ENCODE measurements at places on chromosomes 3 and 15.
A peak's percentile ranks its signal among the peaks of the same experiment; 100 is the strongest.

DNA sequence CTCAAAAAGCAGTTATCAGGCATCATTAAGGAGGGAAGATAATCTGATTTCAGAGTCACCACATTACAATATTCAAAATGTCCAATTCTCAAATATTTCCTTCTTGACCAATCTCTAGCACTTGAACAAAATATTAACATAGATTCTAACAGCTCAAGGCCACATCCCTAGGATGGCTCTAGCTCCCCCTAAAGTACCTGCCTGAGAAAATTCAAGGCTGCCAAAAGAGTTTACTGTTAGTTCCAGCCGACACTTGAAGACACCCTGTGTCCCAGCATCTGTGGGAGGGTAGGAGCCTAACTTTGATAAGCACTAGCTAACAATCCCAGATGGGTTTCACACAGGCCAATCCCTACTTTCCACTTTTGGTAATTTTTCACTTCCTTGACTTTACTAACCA, 10.4 kb downstream of the NSMCE3 start:
- DNase-seq = no peak

DNA sequence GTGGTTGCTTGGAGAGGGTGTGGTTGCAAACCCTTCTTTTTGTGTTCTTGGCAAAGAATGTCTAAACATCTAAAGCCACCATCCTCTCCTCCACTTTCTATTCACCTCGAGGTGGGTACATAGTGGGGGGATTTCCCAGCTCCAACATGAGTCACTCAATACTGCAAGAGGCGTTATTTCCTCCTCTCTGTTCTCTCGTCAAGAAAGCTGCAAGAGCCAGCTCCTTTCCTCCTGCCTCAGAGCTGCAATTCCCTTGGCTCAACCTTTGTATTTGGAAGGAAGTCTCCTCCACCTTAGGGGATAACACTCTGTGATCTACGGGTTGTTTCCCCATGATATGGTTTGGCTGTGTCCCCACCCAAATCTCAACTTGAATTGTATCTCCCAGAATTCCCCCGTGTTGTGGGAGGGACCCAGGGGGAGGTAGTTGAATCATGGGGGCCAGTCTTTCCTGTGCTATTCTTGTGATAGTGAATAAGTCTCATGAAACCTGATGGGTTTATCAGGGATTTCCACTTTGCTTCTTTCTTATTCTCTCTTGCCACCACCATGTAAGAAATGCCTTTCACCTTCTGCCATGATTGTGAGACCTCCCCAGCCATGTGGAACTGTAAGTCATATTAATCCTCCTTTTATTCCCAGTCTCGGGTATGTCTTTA, 138.4 kb downstream of the PLCL2 start:
- DNase-seq = peak; percentile 46

DNA sequence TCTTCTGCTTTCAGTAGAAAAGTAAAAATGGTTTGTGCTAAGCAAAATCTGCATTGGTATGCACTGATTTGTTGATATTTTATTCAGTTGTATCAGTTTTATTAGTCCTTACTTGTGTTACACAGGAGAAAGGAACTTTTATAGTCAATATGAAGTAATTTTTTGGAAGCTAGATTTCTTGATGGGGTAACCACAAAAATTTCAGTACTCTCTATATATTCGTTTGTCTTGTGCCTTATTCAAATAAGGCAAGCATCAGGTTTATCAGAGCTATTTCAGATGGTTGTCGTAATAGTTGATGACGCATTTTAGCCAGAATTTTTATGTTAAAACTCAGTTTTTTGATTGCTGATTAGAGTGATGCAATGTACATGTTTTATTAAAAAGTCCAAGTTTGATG, 50.7 kb upstream of the NIPA1 start:
- DNase-seq = no peak

DNA sequence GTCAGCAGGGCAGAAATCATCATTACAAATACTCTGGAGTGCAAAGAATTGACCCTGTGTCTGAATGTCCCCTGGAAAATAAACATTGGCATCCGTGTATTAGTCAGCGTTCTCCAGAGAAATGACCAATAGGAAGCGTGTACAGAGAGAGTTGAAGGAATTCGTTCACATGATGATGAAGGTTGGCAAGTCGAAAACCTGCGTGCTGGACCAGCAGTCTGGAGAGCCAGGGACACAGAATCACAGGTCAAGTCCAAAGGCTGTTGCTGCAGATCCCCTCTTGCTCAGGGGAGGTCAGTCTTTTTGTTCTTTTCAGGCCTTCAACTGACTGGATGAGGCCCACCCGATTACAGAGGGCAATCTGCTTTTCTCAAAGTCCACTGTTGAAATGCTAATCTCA, 16.6 kb downstream of the GP9 start:
- DNase-seq = no peak

- no peak for DNase-seq
These were observed 34.5 kb downstream of the RASGRP1 start for GRCh38 chr15:38530113-38530512.

DNA sequence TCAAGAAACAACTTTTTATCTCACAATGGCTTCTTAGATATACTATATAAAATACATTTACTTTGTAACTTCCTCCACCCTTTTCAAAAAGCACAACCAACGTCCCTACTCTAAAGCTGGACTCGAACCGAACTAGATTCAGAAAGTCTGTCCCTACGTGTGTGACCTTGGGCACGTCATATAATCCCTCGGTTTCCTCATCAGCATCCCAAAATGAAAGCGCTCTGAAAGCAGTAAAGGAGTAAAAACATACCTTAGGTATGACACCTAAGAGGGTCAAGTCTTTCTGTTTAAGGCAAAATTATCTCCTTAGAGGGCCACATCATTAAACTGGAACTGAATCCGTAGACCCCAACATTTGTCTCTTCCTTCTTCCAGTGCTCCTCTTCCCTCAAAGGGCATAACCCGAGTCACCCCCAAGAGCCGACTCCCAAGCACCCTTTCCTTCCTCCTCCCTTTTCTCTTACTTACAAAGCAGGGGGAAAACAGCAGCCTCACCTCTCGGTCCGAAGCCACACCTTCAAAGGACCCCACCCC, 663 bp downstream of the PDCD10 start:
- no peak for DNase-seq

DNA sequence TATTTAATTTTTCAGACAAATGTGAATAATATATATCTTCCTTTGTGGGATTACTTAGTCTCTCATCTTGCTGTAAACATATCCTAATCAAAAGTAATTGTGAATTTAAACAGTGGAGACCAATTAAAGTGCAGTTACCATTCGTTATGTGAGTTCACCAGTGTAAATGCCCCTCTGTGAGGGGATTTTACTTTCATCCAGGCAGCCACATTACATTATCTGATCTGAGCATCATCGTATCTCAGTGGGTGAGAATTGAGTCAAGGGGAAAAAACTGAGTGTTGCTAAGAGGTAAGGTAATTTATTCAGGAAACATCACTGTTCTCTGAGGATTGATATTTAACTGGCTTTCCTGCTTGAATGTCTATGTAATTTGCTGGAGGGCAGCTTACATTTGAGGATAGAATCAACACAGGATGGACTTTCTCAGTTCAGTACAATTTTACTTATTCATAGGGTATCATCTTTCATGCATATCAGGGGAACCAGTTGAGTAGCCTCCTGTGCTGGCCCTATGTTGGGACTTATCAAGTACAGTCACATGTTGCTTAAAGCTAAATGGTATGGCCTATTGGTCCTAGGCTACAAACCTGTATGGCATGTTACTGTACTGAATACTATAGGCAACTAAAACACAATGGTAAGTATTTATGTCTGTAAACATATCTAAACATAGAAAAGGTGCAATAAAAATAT, 219.7 kb downstream of the CD47 start:
- no peak for DNase-seq

DNA sequence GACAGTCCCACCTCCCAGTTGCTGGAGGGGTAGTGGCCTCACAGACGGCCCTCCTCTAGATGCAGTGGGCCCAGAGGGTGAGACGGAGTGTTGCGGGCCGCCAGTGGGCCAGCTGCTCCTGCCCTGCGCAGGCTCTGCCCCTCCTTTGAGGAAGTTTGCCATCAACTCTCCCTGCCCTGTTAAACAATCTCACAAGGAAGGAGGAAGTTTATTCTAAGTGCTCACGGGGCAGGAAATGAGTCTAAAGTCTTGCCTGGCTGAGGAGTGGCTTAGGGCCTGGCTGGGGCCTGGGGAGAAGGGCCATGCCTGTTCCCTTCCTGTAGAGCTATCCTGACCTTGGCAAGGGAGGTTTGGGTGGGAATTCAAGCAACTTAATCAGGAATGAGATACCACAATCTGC, at the start of gene FAM3D:
Gene FAM3D, minus strand, starts transcription at position 92 of the 400 bp plus-strand sequence. CDS start 11,211 bp downstream, outside the sequence.
- DNase-seq = no peak

- DNase-seq = no peak
These were observed 868.8 kb downstream of the NTRK3 start for GRCh38 chr15:87387766-87388165.

Data from CD4-positive, alpha-beta T cell treated with Interleukin-6 for 4 hours (primary cell).